ENCODE measurements at places on chromosomes 16 and 17.
A peak's percentile ranks its signal among the peaks of the same experiment; 100 is the strongest.

DNA sequence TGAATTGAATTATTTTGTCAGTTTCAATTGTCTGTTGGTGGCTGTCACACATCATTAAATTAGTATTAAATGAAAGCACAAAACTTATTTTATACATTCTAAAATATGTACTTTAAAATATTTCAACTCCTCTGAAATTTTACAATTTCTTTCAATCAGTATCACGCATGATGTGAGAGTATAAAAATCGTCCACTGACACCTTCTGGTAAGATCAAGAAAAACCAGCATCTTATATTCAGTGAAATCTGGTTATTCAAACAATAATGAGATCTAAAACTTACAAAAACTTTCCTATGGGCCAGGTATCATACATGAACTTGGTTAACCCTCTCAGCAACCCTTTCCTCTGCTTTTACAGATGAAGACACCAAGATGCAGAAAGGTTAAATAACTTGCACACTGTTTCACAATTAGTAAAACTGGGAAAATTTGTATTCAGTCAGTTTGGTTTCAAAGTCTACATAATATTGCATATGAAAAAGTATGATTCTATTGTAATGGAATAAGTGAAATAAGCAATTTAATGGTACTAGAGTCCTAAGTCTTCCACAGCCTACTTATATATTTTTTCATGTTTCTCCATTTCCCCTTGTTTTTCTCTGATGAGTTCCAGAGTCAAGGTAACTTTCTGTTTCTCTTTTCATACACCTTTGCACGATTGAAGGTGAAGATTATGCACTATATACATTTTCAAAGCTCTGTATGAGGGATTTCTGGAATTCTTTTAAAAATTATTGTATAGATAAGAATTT is 58.7 kb downstream of the EFCAB5 start:
- DNase-seq = no peak

- DNase-seq = peak; percentile 71
Measured at GRCh38 chr16:74743668-74744299, 30.8 kb downstream of the FA2H start.

DNA sequence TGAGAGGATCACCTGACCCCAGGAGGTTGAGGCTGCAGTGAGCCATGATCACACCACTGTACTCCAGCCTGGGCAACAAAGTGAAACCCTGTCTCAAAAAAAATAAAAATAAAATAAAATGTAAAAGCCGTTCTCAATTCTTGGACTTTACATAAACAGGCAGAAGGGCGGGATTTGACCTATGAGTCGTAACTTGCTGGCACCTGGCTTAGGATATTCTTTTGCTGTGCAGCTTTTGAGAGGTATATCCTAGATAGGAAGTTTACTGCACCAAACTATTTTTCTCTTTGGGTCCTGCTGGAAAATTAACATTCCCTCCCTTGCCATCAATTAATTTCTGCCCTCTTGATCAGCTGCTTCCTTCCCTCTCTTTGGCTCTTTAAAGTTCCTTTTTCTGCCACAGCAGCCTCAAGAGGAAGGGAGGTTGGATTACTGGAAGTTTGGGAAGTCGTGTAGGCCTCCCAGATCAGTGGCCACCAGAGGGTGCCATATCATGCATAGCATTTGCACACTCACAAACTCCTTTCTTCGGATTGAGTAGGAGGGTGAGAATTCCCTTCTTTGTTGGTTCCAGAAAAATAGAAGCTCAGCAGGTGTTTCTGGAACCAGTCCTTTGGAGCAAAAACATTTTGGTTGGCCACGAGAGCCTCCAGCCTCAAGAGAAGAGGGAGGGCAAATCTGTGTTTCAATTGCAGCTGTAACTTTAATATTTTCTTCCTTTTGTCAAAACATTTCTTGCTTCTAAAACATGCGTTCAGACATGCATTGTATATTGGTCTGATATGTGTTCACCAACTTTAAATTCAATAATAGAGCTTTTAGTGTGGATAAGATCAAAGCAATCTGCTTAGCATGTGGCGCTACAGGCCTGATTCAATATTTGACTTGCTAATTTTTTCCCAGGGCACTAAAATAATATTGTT is 147.3 kb downstream of the CCDC182 start:
- DNase-seq = peak; percentile 81

GRCh38 chr16:57609541-57610401 is 18.7 kb upstream of the ADGRG1 start:
- peak; percentile 6 for DNase-seq

DNA sequence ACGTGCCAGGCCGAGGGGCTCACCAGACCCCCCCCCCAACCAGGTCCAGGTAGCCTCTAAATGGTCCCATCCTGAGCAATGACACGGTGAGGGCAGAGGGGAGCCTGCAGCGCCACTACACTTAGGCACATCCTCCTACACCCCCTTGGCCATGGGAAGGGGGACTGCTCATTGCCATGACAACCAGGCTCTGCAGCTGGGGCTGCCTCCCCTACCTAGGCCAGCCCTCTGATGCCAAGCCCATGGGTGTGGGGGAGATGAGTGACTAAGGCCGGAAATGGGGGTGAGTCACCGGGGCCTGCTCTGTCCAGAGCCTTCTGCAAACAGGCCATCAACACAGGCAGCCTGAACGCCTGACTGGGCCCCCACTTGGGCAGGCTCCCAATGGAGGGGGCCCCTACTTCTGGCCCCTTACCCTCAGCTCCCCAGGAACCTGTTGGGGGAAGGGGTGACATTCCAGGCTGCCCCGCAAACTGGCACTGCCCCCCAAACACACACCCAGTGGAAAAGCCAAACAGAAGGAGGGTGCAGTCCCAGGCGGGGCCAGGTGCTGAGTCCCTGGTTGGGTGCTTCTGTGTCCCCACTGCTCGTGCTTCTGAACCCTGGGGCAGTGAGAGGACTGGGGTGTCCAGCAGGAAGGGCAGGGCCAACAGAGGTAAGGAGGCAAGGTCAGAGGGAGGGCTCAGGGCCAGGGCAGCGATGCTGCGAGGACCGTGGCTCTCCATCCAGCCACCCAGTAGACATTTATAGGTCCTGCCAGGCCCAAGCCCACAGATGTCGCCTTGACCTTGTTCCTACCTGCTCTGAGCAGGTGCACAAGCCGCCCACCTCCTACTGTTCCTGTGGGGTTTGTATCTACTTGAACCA is 8.2 kb downstream of the PLCD3 start:
- peak; percentile 91 for DNase-seq
